ENCODE measurements at places on chromosomes 12 and 14. TPM values are rescaled to one million over a fixed set of nuclear protein-coding genes. Genes with fewer than 3 reads are reported as not detected.

The KRT82 gene
- total RNA-seq, result not detected

The IL31 gene
- not detected for total RNA-seq

The PMCH gene
- 0.61 TPM for total RNA-seq

The ACSS3 gene
- total RNA-seq, result 0.30 TPM

The AQP2 gene
- not detected for total RNA-seq

The SLC5A8 gene
- total RNA-seq, result not detected

The CLSTN3 gene
- total RNA-seq, result 27.6 TPM

The TRIM9 gene
- not detected for total RNA-seq

The LRP10 gene
- 40.0 TPM for total RNA-seq

The RDH5 gene
- total RNA-seq, result 2.0 TPM

All from epithelial cell of umbilical artery (primary cell).